ENCODE measurements at places on chromosomes 7 and 10.

DNA sequence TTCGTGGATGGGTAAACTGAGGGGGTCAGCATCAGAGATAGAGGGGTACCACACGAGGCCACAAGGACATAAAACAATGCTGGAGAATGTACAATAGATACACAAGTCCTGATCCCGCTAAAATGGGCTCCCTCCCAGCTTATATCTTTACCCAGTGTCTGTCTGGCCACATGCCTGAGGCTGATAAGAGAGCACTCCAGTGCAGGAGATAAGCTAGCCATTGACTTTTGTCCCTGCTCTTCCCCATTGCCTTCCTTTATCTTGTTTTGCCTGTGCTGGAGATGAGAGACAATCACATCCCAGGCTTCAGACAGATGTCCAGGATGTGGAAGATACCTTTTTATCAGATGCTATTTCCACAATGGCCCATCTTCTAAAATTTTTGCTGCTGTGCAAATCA is 6.0 kb downstream of the GAD2 start:
- no peak for DNase-seq

- no peak for DNase-seq
Observed at GRCh38 chr10:21750424-21750823, 216.4 kb downstream of the MLLT10 start.

DNA sequence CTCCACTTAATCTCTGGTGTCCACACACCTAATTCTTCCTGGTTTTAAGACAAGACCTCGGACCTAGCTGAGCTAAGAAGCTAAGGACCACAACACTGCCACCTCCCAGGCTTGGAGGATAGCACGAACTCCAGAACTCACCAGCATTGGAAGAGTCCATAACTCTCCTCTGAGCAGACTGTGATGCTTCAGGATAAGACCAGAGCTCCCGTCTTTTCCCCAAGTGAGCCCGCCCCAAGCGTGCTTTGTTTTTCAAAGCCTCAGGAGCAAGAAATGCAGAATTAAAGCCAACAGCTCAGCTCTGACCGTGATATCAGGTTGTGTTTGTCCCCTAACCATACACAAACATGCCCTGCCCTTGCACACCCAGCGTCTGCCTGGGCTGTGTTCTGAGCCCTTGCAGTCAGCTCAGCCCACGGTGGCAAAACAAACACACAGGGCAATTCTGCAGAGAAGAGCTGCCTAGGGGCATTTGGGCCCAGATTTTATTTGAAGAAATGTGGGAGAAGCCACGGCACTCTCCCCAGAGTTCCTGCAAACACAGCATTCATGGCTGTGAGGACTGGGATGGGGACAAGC is 145.4 kb downstream of the WDR11 start:
- DNase-seq: no peak

DNA sequence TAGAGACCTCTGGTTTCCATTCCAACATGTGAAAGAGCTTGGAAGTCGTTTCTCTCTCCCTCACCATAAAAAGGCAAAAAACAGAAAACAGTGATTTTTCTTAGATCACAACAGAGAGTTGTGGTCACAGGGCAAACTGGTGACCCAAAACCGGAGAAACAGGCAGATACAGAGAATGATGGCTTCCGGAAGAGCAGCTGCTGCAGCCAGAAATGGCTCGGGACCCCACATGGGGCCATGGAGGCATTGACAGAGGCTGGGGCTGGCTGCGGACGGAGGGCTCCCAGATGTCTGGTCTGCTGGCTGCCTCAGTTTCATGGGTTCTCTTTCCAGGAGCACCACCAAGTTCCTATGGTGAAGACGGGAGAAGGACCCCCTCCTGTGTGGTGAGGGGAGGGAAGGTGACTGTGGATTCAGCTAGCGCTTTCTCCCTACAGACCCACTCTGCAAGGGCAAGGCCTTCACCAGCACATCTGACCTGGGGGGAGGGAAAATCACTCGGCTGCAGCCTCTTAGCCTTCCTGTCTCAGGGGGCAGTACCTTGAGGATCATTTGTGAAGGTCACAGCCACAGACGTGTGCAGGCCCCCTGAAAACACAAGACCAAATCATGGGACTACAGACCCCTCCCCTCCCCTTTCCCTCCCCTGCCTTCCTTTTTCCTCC is 81.4 kb downstream of the WDR37 start:
- no peak for DNase-seq

- no peak for DNase-seq
Observed at GRCh38 chr7:55366461-55367070, 1.4 kb downstream of the LANCL2 start.

- no peak for DNase-seq
Observed at GRCh38 chr10:111086574-111086973, 9.7 kb downstream of the ADRA2A start.

DNA sequence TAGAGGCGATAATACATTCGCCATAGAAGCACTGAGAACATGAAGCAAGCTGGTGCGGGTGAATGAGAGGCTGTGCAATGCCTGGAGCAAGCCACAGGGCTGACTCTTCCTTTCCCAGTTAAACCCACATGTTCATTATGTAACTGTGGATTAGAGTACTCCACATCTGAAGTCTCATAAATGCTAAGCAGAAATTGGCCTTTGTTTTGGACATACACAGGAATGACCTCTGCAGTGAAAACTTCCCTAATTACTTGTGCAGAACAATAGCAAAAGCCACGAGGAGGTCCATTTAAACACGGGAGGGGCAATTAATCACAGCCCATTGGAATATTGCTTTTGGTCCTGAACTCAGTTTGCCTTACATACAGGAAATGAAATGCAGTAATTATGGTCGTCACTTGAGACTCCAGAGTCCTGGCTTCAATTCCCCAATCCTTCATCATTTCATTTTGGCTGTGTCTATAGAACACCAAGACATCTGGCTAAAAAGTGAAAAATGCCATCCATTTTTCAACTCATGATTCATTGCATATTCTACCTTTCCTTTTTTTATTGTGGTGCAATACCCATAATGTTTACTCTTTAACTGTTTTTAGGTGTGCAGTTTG is 78.7 kb upstream of the CXCL12 start:
- DNase-seq: no peak

DNA sequence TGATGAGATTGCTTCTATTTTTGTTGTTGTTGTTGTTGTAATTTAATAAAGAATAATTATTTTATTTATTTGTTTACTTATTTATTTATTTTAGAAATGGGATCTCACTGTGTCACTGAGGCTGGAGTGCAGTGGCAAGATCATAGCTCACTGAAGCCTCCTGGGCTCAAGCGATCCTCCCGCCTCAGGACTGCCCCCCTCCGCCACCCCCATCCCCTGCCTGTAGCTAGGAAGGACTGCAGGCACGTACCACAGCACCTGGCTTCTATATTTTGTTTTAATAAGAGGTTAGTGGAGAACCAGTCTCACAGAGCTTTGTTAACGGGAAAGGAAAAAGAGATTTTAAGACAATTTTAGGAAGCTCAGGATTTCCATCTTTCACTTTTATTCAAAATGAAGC is 19.5 kb upstream of the SMC3 start:
- no peak for DNase-seq

DNA sequence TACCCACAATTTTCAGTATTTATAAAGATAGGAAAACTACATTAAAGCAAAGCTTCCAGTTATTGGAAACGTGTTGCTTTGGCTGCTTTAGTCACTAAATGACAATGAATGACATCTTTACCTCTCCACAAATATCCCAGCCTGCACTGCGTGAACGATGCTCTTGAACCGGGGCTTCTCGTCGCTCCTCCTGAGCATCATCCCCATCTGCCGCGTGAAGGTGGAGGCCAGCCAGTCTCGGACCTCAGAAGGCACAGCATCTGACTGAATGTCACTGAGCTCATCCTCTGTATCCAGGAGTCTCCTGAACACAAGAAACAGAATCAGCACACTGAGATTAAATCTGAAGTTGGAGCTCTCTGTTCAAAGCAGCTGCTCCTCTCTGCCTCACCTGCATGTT is 191.3 kb downstream of the PDE1C start:
- DNase-seq: no peak

DNA sequence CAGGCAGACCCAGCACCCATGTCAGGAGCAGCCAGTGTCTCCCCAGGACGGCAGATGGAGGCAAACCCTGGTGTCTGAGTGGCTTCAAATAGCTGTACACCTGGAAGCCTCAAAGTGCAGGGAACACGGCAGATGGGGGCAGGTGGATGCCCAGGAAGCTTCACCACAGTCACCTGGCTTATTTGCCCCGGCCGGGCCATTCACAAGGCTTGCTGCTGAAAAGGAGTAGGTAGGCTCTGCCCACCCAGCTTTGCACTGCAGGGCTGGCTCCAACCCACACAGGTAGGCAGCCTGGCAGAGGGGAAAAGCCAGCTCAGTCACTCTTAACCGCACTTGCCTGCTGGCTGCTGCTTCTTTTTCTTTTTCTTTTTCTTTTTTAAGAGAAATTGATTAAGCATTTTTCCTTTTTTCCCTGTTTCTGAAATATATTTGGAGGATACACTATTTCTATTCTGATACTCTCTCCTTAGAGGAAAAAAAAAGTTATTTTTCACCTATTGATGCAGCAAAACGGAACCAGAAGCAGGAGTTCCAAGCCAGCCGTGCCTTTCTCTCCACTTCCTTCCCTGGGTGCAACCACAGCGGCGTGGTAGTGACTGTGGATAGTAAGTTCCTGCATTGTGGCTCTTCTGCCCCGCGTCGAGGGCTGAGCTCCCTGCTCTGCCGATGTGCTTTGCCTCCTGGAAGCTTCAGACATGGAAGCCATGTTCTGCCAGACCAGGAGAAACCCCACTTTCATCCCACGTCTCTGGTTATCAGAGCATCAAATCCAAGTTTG is 118.3 kb downstream of the KLF6 start:
- no peak for DNase-seq

DNA sequence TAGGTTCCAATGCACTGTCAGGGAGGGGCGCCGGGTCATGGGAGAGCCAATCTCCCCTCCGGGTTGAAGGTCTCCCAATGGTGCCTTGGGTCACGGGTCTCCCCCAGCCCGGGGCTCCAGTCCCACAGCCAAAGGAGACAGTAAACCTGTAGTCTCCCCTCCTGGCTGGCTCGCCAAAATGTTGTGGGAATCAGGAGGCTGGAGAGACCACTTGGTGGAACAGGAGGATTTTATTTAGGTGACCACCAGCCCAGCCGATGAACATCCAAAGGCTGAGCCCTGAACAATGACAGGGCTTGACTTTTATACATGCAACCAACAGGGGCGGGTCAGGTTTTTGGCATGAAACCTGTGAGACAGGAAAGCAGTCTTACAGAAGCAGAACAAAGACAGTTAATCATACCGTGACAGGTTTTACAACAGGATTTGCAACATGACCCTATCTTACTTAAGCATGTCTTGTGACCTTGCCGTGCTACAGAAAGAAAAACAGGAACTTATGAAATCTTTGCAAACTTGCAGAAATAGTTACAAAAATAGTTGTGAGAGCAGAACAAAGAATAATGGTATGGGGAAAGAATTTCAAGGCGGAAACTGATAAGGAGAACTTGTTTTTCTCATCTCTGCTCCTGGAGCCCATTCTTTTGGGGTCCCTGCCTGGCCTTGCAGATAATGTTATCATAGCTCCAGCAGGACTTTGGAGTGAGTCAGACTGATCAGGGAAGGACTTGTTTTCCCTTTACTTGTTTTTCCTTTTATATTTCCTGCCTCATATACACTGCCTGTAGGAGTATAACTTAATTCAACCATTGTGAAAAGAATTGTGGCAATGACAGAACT is 7.1 kb downstream of the ERV3-1 start:
- DNase-seq: no peak
